ENCODE measurements at places on chromosomes 1 and 21. TPM values are rescaled to one million over a fixed set of nuclear protein-coding genes. Genes with fewer than 3 reads are reported as not detected.

MORN1 gene
- 17.8 TPM for total RNA-seq

IFI16 gene
- total RNA-seq, result 95.4 TPM

LCE1E gene
- total RNA-seq, result not detected

NID1 gene
- 72.0 TPM for total RNA-seq

NGF gene
- 14.1 TPM for total RNA-seq

EIF2D gene
- 53.5 TPM for total RNA-seq

CRNN gene
- 0.46 TPM for total RNA-seq

GRCh38 chr1:11676386-11677103 is 4.4 kb downstream of the MAD2L2 start:
- H3K4me1 ChIP-seq, result peaks cover 4% of the 10 kb centered on the region
- no peak overlapping the region for H3K4me3 ChIP-seq
- no peak overlapping the region for H3K27ac ChIP-seq
- H3K27me3 ChIP-seq, result no peaks in the 10 kb centered on the region
- no peak for DNase-seq
- H3K36me3 ChIP-seq, result no peaks in the 10 kb centered on the region

GRCh38 chr21:43298546-43299440 is 128.1 kb downstream of the SIK1 start:
- DNase-seq, result peak; percentile 27
- H3K27ac ChIP-seq, result peak overlapping the region; percentile 9
- no peaks in the 10 kb centered on the region for H3K36me3 ChIP-seq
- H3K27me3 ChIP-seq, result no peaks in the 10 kb centered on the region
- no peak overlapping the region for H3K4me3 ChIP-seq

GRCh38 chr1:178644308-178645120 is 80.5 kb upstream of the RALGPS2 start:
- H3K27ac ChIP-seq, result no peak overlapping the region
- no peaks in the 10 kb centered on the region for H3K36me3 ChIP-seq
- H3K4me3 ChIP-seq, result no peak overlapping the region
- no peaks in the 10 kb centered on the region for H3K27me3 ChIP-seq
- H3K4me1 ChIP-seq, result peaks cover 4% of the 10 kb centered on the region

- H3K36me3 ChIP-seq, result no peaks in the 10 kb centered on the region
- H3K27me3 ChIP-seq, result no peaks in the 10 kb centered on the region
- no peak for DNase-seq
- H3K27ac ChIP-seq, result no peak overlapping the region
- no peaks in the 10 kb centered on the region for H3K4me1 ChIP-seq
Measured at GRCh38 chr1:224786533-224787250, 142.8 kb upstream of the DNAH14 start.

DNA sequence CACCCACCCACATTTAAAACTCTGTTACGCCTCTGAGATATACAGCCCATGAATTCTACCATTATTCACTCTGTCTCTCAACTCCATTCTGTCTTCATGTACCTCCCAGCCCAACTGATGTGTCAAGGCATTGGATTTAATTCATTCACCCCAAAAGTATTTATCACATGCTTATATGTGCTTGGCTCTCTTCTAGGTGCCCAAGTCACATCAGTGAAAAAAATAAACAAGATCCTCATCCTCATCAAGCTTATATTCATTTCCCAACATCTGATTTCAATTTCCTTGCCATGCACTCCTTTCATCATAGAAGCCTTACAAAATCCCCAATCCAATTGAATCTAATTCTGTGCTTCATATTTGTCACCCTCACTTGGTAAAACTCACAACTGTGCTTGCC is 967.6 kb downstream of the LTN1 start:
- H3K4me1 ChIP-seq, result no peaks in the 10 kb centered on the region
- H3K36me3 ChIP-seq, result no peaks in the 10 kb centered on the region
- H3K4me3 ChIP-seq, result no peak overlapping the region
- no peaks in the 10 kb centered on the region for H3K27me3 ChIP-seq
- no peak overlapping the region for H3K27ac ChIP-seq

DNA sequence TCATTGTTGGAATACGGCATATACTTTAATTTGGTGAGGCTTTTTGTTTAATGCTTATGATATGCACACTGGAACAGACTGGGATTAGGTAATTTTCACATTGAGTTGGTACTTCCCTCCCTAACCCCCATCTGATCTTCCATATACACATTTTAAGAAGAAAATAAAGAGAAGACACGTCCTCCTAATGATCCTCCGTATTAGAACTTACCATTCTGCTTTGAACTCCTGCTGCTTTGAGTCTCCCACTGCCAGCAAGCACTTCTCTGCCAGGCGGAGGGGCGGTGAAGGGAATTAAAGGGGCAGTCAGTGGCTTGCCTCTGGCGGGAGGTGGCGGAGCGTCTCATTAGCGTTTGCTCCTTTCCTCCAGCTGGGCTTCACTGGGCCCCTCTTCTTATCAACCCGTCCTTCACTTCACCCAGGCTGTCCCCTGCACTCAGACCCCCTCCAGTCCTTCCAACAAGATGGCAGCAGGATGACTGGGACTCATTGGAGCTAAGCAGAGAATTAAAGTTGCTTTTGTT is 433.4 kb downstream of the KIF26B start:
- peaks cover 1% of the 10 kb centered on the region for H3K4me1 ChIP-seq
- no peaks in the 10 kb centered on the region for H3K27me3 ChIP-seq
- H3K4me3 ChIP-seq, result no peak overlapping the region
- DNase-seq, result no peak

GRCh38 chr1:31441970-31442647 is 29.1 kb downstream of the SERINC2 start:
- H3K27ac ChIP-seq, result no peak overlapping the region
- H3K27me3 ChIP-seq, result no peaks in the 10 kb centered on the region
- no peak overlapping the region for H3K4me3 ChIP-seq

DNA sequence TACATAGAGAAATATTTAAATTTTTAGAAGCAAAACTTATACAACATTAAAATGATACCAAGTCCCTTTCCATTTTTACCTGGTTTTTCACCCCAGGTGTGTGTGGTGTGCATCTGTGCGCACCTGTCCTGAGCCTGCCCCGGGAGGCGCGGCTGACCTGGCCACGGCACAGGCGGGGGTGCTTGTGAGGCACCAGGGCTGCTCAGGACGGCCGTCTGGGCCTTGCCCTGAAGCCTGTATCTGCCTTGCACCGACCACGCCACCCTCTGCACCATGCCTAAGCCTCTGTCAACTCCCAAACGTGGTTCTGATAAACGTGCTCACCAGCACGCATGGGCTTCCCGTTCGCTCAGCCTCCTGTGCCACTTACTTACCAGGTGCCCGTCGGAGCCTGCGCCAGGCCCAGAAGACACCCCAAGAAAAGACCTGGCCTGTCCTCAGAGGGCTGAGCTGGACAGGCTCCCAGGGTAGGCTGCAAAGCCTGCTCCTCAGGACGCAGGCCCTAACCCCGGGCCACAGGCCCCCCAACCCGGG is 20.9 kb downstream of the PANK4 start:
- H3K27ac ChIP-seq, result no peak overlapping the region
- H3K4me1 ChIP-seq, result no peaks in the 10 kb centered on the region
- DNase-seq, result no peak
- H3K27me3 ChIP-seq, result peaks cover 6% of the 10 kb centered on the region
- no peak overlapping the region for H3K4me3 ChIP-seq

DNA sequence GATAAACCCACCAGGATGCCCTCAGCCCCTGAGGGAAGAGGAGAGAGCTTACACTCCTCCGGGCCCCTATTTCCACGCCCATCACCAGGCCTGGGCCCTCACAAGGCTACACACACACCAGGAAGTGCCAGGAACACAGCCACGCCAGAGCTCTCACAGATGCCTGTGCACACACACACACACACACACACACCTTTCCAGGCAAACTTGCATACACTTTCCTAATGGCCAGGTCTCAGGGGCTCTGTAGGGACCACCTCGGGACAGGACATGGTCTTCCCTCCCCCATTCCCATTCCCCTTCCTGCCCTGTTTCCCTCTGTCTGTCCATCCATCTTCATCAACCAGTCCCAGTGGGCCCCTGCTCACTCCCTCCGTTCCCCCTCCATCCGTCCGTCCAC is 9.7 kb upstream of the EPHA2 start:
- H3K4me3 ChIP-seq, result no peak overlapping the region
- H3K36me3 ChIP-seq, result no peaks in the 10 kb centered on the region
- DNase-seq, result no peak
- H3K4me1 ChIP-seq, result no peaks in the 10 kb centered on the region

- peak overlapping the region; percentile 76 for H3K27ac ChIP-seq
- H3K4me1 ChIP-seq, result peaks cover 4% of the 10 kb centered on the region
- DNase-seq, result peak; percentile 54
- no peaks in the 10 kb centered on the region for H3K36me3 ChIP-seq
Measured at GRCh38 chr1:9689971-9690381, 38.4 kb downstream of the PIK3CD start.

DNA sequence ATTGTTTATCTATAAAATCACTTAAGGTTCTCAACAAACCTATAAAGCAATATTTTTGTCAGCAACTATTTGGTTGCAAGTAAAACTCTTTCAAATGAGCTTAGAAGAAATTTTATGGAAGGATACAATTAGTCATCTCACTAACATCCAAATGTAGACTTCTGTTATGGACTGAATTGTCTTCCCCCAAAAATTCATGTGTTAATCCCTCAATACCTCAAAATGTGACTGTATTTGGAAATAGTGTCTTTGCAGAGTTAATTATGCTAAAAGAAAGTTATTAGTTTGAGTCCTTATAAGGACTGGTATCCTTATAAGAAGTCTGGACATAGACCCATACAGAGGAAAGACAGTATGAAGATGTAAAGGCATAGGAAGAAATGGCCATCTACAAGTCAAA is 357.8 kb upstream of the PRMT6 start:
- H3K27me3 ChIP-seq, result no peaks in the 10 kb centered on the region
- H3K27ac ChIP-seq, result no peak overlapping the region
- no peak overlapping the region for H3K4me3 ChIP-seq
- H3K36me3 ChIP-seq, result no peaks in the 10 kb centered on the region
- DNase-seq, result no peak
- no peaks in the 10 kb centered on the region for H3K4me1 ChIP-seq

- peaks cover 4% of the 10 kb centered on the region for H3K4me1 ChIP-seq
- no peaks in the 10 kb centered on the region for H3K27me3 ChIP-seq
- H3K27ac ChIP-seq, result no peak overlapping the region
- no peak overlapping the region for H3K4me3 ChIP-seq
Measured at GRCh38 chr1:185053204-185053603, 7.8 kb downstream of the RNF2 start.

DNA sequence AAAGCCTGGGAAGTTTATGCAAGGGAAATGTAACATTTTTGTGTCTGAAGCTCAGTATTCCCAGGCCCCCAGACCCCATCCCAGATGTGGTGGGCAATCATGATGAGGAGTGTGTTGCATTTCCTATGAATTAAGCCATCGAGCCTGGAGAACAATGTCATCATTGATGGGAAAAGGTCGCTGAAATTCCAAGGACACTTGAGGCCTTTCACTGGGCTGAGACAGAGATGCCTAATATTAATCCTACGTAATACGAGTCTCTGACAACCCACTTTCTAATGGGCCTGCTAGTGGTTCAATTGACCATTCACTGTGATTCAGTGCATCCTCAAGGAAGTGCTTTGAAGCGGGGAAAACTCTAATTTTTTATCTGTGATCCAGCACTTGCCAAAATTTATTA is 291.6 kb downstream of the PLPP3 start:
- H3K4me1 ChIP-seq, result peaks cover 2% of the 10 kb centered on the region
- H3K27me3 ChIP-seq, result no peaks in the 10 kb centered on the region
- no peak overlapping the region for H3K27ac ChIP-seq
- no peaks in the 10 kb centered on the region for H3K36me3 ChIP-seq
- no peak for DNase-seq

- DNase-seq, result no peak
- no peak overlapping the region for H3K27ac ChIP-seq
- H3K4me1 ChIP-seq, result no peaks in the 10 kb centered on the region
- no peaks in the 10 kb centered on the region for H3K36me3 ChIP-seq
Measured at GRCh38 chr1:245261786-245262185, 107.0 kb downstream of the KIF26B start.

DNA sequence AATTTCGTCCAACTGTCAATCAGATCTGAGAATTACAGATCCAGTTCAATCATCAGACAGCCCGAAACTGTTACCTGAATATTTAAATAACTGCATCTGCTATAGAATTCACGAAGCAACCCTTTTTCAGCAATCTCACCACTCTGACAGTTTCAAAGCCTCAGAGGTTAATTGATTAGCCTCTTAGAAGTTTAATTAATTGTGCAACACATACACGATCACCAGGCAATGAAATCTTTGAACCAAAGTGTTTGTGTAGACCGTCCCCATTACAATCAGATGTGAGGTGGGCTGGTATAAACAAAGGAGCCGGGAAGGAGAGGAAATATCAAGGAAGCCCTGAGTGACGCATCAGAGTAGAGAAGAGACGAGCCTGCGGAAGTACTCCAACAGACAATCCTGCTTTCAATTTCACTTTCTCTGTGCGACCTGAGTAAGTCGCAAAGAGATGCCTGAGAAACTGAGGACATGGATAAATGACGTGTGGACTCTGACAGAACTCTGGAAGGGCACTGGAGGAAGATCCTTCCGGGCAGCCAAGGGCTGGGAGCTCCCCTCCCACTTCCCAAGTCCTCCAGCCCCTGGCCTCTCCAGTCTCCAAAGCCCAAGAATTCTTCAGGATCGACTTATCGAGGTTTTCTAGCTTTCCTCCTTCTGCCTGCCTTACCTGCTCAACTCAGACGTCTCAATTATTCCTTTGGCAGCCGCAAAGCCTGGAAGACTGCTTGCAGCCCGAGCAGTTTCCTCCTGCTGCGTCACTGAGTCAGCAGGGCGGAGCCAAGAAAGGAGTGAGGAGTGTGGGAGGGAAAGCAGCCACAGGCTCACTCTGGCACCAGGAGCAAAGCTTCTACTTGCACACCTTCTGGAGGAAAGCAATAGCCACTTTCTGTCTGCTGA is at the start of gene RNASEL:
Gene RNASEL (minus strand): TSS at position 757 of the 897 bp plus-strand sequence. CDS start 2,450 bp downstream, outside the sequence.
- peak within 1 kb of the TSS; percentile 65 for H3K4me3 ChIP-seq
- no peaks in the 10 kb centered on the region for H3K27me3 ChIP-seq
- peak; percentile 80 for DNase-seq
- H3K36me3 ChIP-seq, result no peaks in the 10 kb centered on the region

DNA sequence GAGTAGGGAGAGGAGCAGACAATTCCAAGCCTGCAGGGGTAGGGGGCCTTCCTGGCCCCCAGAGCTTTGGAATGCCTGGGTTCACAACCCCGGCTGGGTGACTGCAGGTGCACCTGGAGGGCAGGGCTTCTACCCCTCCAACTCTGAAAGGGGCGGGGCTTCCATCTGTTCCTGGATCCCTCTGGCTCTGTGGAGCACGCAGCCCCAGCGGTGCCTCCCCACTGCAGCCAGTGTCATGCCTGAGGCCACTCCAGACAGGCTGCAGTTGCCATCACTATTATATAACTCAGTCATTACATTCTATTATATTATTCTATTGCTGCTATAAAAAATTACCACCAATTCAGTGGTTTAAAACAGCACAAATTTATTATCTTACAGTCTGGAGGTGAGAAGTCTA is 12.5 kb upstream of the FNBP1L start:
- H3K27ac ChIP-seq, result no peak overlapping the region
- no peaks in the 10 kb centered on the region for H3K4me1 ChIP-seq
- H3K27me3 ChIP-seq, result no peaks in the 10 kb centered on the region
- H3K36me3 ChIP-seq, result no peaks in the 10 kb centered on the region
- no peak for DNase-seq

All from ovary (tissue), 10 donors.